ENCODE measurements at places on chromosomes 3 and 15. TPM values are rescaled to one million over a fixed set of nuclear protein-coding genes. Genes with fewer than 3 reads are reported as not detected.
A peak's percentile ranks its signal among the peaks of the same experiment; 100 is the strongest.

GRCh38 chr15:60584355-60584998, 105.5 kb upstream of the ICE2 start:
- DNase-seq, result peak; percentile 73
- peak overlapping the region; percentile 89 for H3K4me3 ChIP-seq
- H3K27ac ChIP-seq, result peak overlapping the region; percentile 94
- H3K27me3 ChIP-seq, result no peaks in the 10 kb centered on the region

DNA sequence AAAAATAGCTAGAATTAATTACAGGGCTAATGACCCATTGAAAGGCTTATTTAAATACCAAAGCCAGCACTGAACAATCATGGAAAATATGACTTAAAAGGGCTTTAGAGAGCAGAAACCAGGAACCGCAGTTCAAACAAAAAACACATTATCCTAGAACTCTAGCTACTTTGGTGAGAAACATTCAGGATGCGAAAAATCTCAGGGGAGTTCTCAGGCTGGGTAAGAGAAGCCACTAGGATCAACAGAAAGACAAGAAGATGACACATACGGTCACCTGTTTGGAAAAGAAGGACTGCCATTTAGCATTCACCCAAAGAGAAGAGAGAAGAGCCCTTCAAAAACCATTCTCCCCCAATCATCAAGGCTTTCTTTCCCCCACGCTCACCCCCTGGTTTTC, 75.6 kb upstream of the ICE2 start:
- peak overlapping the region; percentile 97 for H3K27ac ChIP-seq
- peak overlapping the region; percentile 82 for H3K4me3 ChIP-seq
- peaks cover 53% of the 10 kb centered on the region for H3K36me3 ChIP-seq
- peaks cover 98% of the 10 kb centered on the region for H3K4me1 ChIP-seq

GRCh38 chr15:48112242-48112641, 8.5 kb upstream of the SLC24A5 start:
- no peaks in the 10 kb centered on the region for H3K36me3 ChIP-seq
- peaks cover 14% of the 10 kb centered on the region for H3K27me3 ChIP-seq
- H3K4me3 ChIP-seq, result no peak overlapping the region
- H3K27ac ChIP-seq, result no peak overlapping the region

GRCh38 chr3:141051443-141052200, 475 bp downstream of the SPSB4 start:
- no peak for DNase-seq
- peaks cover 5% of the 10 kb centered on the region for H3K4me1 ChIP-seq
- no peak overlapping the region for H3K27ac ChIP-seq
- peaks cover 73% of the 10 kb centered on the region for H3K27me3 ChIP-seq
- no peaks in the 10 kb centered on the region for H3K36me3 ChIP-seq
- peak overlapping the region; percentile 38 for H3K4me3 ChIP-seq

The RBMS3 gene
- 1.4 TPM for total RNA-seq

The C2CD4A gene
- total RNA-seq, result not detected

The THRB gene
- total RNA-seq, result not detected

DNA sequence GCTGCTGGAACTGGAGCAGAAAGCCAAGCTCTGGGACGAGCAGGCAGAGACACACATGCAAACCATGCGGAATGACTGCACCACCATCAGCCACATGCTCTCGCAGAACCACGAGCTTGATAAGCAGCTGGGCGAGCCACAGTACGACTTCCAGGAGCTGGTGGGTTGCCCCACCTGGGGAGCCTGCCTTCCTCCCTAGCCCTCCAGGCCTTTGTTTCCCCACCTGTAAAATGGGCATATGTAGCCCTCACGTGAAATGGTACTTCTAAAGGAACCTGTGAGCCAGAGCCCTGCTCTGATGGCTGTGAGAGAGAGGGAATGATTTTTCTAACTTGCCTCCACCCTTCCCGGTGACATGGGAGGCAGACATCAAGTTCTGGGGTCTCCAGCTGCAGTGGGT, 44.6 kb upstream of the GOLGA6B start:
- no peak overlapping the region for H3K27ac ChIP-seq
- no peak for DNase-seq
- no peaks in the 10 kb centered on the region for H3K27me3 ChIP-seq
- H3K4me1 ChIP-seq, result no peaks in the 10 kb centered on the region
- H3K36me3 ChIP-seq, result no peaks in the 10 kb centered on the region

GRCh38 chr15:94229591-94230369, 1.6 kb upstream of the MCTP2 start:
- peaks cover 57% of the 10 kb centered on the region for H3K4me1 ChIP-seq
- H3K27me3 ChIP-seq, result no peaks in the 10 kb centered on the region
- peak overlapping the region; percentile 98 for H3K27ac ChIP-seq
- peak; percentile 85 for DNase-seq
- H3K4me3 ChIP-seq, result peak overlapping the region; percentile 94

DNA sequence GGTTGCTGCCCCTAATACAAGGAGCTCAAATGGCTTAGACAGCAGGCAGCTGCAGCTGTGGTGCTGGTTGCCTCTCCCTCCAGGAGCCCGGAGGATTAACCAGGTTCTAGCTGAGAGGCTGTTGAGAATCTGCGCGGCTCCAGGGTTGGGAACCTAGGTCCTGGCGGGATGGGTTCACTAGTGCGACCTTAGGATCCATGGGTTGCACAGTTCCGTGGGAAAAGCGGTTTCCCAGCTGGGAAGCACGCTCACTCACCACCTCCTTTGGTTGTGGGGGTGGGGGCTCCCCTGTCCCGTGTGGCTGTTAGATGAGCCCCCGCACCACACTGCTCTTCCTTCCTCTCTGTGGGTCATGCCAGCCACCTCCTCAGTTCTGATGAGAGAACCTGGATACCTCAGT, 375.1 kb upstream of the ARRDC4 start:
- DNase-seq, result no peak
- no peak overlapping the region for H3K4me3 ChIP-seq
- H3K4me1 ChIP-seq, result no peaks in the 10 kb centered on the region
- H3K27me3 ChIP-seq, result no peaks in the 10 kb centered on the region
- H3K36me3 ChIP-seq, result peaks cover 8% of the 10 kb centered on the region

DNA sequence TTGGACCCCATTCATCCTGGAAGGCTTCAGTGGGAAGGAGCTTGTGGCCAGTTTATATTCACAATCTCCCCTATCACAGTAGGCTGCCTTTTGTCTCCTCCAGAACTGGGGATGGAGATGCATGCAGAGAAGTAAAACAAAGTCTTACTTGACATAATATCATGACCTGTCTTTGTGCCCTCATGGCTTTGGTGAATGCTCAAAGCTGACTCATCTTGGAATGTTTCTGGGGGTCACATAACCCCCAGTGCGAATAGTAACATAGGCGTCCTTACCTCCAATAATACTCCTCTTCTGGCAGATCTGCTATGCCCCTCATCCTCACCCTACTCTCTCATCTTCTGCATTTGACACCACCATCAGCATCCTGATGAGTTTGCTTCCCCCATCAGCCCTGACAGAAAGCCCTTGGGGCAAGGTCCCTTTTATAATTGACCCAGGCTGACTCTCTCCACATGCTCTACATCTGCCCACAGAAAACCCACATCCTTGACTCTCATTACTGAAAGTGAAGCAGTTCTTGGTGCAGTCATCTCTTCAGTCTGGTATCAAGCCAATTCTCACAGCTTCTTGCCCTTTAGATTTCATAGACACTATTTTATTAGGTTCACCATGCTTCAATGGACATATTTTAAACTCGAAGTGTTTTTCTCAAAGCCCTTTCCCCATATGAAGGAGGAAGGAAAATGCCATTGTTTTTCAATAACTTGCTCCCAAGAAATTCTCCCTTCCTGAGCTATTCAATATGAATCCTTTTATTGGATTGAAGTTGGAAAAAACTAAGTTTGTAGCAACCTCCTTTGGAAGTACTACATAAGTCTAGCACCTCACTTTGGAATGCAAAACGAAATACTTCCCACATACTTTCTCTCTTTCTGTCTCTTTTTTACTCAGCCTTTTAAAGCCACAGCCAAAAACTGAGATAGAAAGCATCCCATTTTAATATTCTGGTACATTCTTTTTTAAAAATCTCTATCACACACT, 36.6 kb downstream of the OSTN start:
- no peaks in the 10 kb centered on the region for H3K36me3 ChIP-seq
- H3K27ac ChIP-seq, result no peak overlapping the region
- no peak overlapping the region for H3K4me3 ChIP-seq
- DNase-seq, result no peak
- no peaks in the 10 kb centered on the region for H3K4me1 ChIP-seq

GRCh38 chr15:64515196-64515595, 54.8 kb downstream of the ZNF609 start:
- no peak for DNase-seq
- H3K36me3 ChIP-seq, result no peaks in the 10 kb centered on the region
- no peak overlapping the region for H3K4me3 ChIP-seq
- no peak overlapping the region for H3K27ac ChIP-seq
- H3K27me3 ChIP-seq, result no peaks in the 10 kb centered on the region
- peaks cover 21% of the 10 kb centered on the region for H3K4me1 ChIP-seq

The OR5K2 gene
- total RNA-seq, result not detected

GRCh38 chr3:194469977-194470376, 16.8 kb downstream of the ATP13A3 start:
- no peaks in the 10 kb centered on the region for H3K36me3 ChIP-seq
- H3K27ac ChIP-seq, result no peak overlapping the region
- H3K27me3 ChIP-seq, result no peaks in the 10 kb centered on the region

The HOMER2 gene
- 3.1 TPM for total RNA-seq

DNA sequence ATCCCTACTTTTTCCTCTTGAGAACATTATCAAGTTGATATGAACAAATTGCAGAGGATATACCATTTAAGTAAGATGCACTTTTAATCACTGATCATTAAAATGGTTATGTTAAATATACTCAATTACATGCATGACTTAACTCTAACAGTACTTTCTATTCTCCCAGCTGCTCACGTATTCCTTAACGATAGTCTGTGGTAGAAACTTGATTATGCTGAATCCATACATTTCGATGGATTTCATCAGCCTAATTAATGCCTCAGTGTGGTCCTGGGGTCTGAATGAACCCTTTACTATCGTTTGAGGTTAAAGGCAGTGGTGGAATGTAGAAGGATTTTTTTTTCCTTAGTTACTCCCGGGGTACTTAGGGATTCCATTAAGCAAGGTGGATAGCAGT, 18.6 kb downstream of the SOX2 start:
- H3K4me3 ChIP-seq, result no peak overlapping the region
- peaks cover 43% of the 10 kb centered on the region for H3K27me3 ChIP-seq
- no peak for DNase-seq
- peaks cover 7% of the 10 kb centered on the region for H3K4me1 ChIP-seq
- no peak overlapping the region for H3K27ac ChIP-seq

DNA sequence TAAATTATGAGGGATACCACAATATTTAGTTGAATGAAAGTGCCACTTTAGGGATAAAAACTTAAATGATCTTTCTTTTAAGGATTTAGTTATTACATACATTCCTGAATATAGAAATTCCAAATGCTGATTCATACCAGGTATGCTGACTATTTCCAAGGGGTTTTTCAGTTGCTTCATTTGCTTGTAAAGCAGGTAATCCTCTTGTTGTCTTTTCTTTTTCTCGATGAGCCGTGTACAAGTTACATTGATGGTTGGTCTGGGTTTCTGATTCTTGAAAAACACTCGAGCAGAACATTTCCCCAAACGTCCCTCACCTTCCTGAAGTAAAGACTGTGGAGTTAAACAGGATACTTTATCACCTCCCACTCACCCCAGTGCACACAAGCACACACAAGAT, 21.7 kb downstream of the RARRES1 start:
- H3K27ac ChIP-seq, result no peak overlapping the region
- no peak overlapping the region for H3K4me3 ChIP-seq
- DNase-seq, result no peak
- peaks cover 35% of the 10 kb centered on the region for H3K4me1 ChIP-seq

DNA sequence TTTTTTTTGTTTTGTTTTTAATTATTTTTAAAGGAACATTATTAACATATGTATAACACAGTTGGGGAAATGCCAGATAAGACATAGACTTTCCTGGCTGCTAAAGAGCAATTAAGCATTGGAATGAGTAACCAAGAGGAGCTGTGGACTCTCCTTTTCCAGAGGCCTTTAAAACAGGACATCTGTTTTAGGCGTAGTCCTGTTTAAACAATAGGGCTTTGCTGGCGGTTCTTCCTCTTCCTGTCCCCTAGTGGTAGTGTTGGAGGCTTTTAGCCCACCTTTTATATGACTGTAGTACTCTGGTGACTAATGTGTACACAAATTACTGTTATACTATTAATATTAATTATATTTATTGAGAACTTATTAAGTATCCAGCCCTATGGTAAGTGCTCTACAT, 81.9 kb downstream of the PPARG start:
- H3K4me3 ChIP-seq, result no peak overlapping the region
- H3K27me3 ChIP-seq, result peaks cover 27% of the 10 kb centered on the region
- no peak for DNase-seq
- no peak overlapping the region for H3K27ac ChIP-seq

DNA sequence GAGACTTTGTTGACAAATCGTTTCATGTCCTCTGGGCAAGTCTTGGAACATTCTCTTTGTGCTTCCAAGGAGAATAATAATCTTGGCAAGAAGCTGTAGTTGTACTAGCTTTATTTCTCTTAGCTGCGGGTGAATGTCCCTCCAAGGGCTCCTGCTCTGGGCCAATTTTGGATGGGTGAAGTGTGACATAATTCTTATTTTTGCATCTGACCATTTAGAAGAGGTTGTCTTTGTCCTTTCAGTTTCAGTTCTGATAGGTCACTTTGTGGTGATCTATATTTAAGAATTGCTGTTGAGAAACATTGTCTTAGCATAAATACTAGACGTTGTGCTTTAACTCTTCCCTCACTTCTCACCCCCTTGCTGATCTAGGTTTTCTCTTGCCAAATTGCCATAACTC, 164.8 kb upstream of the RORA start:
- H3K27ac ChIP-seq, result no peak overlapping the region
- peaks cover 28% of the 10 kb centered on the region for H3K27me3 ChIP-seq
- no peak for DNase-seq
- H3K4me3 ChIP-seq, result no peak overlapping the region
- H3K4me1 ChIP-seq, result peaks cover 3% of the 10 kb centered on the region

DNA sequence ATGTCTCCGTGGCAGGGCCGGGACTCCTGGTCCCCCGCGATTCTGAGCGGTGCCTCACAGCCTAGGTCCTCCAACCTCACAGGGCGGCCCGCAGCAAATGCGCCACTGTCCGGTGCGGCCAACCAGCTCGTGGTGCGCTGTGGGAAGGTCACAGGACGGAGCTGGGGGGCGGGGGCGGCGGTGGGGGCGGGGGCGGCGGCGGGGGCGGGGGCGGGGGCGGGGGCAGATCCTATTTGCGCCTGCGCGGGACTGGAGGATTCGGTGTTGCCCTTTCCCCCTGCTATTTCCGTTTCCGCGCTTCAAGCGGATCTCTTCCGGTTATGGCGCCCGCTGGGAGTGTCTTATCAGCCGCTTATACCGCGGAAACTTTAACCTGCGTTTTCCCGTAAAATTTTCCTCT, 106.7 kb upstream of the SNRPN start:
- no peak overlapping the region for H3K4me3 ChIP-seq
- no peak for DNase-seq
- H3K36me3 ChIP-seq, result peaks cover 14% of the 10 kb centered on the region
- H3K4me1 ChIP-seq, result no peaks in the 10 kb centered on the region
- no peak overlapping the region for H3K27ac ChIP-seq
- no peaks in the 10 kb centered on the region for H3K27me3 ChIP-seq

- H3K4me3 ChIP-seq, result no peak overlapping the region
- no peak for DNase-seq
- H3K4me1 ChIP-seq, result peaks cover 7% of the 10 kb centered on the region
- H3K36me3 ChIP-seq, result no peaks in the 10 kb centered on the region
Observed at GRCh38 chr15:81411969-81412633, 38.1 kb upstream of the TMC3 start.

GRCh38 chr3:146865175-146865755, 260.1 kb upstream of the PLSCR5 start:
- no peaks in the 10 kb centered on the region for H3K27me3 ChIP-seq
- DNase-seq, result no peak
- no peaks in the 10 kb centered on the region for H3K4me1 ChIP-seq
- H3K27ac ChIP-seq, result no peak overlapping the region

Data from natural killer cell treated with Interleukin-12 subunit alpha and Interleukin-12 subunit beta and Interleukin-15 and Interleukin-18, amount 100 ng/mL, for 72 hours (primary cell).